Stimulated activated CD8-positive, alpha-beta memory T cell treated with anti-CD3 and anti-CD28 coated beads, Interleukin-4, amount 100 ng/mL, for 1 hour (primary cell): ENCODE measurements at places on chromosomes 16 and 17.

- DNase-seq = no peak
Measured at GRCh38 chr16:72434159-72434558, 262.2 kb upstream of the PMFBP1 start.

DNA sequence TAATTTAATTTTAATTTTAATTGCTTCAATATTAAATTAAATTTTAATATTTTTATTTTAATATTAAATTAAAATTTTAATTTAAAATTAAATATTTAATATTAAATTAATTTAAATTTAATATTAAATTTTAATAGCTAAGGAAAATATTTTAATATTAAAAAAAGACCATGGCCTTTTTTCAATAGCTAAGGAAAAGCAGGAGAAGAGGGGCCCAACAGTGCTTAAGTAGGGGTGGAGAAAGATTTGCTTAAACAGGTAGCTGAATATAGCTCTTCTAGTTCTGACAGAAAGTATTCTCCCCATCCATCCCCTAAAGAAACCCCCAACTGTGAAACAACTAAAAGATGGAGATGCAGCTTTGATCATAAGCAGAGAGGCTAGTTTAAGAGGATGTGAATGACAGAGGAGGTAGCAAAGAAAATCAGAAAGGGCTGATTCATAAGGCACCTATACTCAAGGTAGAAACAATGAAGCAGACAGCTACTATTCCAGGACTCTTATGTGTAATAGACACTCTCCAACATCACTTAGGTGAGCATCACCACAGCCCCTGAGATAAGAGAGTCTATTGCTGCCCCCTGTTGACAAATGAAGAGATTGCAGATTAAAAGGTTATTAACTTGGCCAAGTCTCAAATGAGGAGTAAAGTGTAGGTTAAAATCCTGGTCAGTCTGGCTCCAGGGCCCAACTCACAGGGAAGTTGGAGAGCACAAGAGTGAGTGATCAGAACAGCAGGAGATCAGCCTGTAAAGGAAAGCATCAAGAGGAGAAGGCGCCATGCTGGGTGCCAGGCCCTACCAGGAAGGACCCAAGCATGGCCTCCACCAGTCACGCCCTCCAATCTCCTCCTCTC is 7.8 kb upstream of the RNASEK start:
- DNase-seq = no peak

DNA sequence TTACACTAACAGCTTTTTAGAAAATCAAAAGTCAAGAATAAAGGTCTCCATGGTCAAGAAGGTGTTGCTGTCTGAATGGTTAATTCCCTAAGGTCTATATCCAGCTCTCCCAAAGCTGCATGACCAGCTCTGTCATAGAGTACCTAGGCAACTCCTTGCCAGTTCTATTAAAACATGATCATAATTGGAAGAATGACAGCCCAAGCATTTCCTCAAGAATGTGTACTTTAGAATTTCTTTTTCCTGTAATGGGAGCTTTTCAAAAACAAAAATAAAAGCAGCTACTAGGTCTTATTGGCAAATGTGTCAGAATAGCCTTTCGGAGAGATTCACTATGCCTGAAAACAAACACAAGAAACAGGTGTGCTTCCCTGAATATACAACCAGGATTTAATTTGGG is 7.9 kb downstream of the SPOP start:
- no peak for DNase-seq

DNA sequence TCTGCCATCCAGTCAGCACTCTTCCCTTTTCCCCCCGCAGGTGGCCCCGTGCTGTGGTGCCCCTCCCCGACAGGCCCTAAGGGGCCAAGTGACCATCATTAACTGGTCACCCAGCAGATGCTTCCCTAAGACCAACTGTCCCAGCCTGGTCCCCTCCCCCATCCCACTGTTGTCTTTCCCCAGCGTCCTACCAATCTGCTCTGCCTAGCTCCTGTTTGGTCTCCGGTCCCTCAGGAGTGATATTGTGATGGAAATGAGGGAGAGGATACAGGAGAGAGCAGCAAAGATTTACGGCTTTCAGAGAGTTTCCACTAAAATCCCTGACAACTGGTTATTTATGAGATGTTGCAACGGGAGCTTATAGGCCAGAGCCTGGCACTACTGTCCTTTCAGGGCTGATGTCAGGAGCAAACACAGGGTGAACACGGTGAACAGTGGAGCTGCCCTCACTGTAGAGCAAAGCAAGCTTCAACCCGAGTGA is 1.4 kb upstream of the TTLL6 start:
- no peak for DNase-seq

GRCh38 chr16:86191663-86192062 is 292.7 kb downstream of the IRF8 start:
- no peak for DNase-seq

- DNase-seq = no peak
Measured at GRCh38 chr16:79090966-79091365, 509.6 kb downstream of the MAF start.

DNA sequence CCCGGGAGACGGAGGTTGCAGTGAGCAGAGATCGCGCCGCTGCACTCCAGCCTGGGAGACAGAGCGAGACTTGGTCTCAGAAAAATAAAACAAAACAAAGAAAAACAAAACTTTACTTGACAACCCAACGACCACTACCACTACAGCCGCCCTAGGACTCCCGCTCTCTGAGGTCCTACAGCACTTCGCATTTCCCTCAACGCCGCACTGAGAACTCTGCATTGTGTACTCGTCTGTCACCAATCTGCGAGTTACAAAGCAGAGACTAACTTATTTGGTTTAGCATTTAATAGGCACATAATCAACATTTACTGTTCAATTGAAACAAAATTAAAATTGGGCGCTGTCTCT is 479 bp upstream of the ZNF207 start:
- DNase-seq = no peak

GRCh38 chr16:72819345-72819744 is 228.6 kb downstream of the ZFHX3 start:
- DNase-seq = no peak

DNA sequence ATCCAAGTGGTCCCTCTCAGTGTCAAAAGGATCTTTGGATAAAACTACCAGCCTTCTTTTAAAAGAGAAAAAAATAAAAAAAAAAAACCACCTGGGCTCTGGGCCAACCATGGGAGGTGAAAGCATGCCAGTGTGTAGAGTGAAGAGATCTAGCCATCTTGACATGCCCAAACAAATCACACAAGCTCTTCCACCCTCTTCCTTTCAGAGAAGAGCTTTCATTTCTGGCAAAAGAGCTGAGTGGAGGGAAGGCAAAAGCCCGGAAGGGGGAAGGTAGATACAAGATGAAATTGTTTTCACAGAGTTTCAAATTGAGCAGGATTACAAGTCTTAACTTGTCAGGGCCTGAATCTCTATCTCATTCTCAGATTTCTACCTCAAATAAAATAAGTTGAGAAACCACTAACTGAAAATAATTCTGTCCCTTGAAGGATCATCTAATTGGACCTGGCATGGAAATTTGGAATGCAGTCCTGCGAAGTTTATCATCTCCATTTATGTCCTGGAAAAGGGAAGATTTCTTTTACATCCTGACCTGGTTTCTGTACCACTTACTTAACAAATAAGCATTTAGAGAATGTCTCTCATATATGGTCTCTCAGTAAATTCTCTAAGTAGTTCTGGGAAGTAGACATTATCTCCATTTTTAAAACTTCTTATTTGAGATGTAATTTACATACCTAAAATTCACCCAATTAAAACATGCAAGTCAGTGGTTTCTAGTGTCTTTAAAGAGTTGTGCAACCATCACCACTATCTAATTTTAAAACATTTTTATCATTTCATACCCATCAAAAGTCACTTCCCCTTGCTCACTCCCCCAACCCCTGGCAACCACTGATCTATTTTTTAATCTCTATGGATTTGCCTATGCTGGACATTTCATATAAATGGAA is 93.7 kb downstream of the TANGO6 start:
- no peak for DNase-seq

DNA sequence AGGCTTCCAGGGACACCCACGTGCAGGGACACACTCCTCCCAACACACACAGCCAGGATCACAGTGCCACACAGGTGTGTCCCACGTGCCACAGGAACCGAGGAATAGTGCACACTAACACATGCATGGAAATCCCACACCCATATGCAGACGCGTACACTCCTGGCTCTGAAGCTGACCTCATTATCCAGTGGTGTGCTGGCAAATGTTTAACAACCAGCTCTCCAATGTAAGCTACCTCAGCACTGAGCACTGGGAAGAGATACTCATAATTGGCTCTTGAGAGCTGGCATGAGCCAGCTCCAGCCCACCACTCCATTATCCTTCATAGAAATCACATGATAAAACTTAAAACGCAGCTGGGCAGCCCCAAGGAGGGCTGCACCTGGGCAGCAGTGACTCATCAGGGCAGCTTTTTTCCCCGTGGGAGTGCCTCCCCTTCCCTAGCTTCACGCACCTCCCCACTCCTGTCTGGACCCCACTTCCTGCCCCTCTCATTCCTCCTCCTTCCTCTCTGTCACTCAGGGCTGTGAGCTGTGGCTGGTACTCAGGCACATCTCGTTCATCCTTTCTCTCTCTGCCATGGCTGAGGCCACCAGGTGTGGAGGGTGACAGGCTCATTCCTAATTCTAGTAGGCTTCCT is 14.9 kb upstream of the TBX21 start:
- DNase-seq = no peak

DNA sequence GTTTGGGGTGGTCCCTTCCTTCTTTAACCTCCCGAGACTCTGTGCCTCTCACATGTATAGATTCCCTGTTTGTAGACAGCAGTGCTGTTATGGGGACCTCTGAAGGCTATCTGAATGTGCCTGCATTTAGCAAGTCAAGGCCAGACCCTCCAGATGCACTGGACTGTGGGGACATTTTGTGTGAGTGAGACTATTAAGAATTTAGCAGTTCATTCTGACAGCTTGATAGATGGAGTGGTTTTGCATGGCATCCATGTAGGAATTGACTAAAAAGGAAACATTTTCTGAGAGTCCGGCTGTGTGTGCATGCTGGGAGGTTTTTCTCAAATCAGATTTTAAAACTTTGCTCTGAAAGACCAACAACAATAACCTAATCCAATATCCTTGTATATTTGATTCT is 226.3 kb downstream of the MSI2 start:
- DNase-seq = no peak

DNA sequence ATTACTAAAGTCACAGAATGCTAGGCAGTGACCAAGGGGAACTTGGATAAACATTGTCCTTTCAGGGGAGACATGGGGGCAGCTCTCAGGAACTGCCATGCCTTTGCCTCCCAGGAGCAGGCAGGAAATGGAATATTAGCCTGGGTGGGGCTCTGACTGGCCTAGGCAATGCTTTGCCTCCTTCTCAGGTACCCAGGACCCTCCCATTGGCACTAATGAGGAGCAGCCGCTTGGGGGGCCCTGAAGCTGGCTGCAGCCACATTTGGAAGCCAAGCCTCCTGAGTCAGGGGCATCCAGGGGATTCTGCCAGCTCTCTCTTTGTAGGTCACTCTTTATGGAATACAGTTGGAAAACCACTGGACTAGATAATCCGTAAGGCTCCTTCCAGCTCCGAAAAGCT is 5.5 kb downstream of the CPSF4L start:
- no peak for DNase-seq

DNA sequence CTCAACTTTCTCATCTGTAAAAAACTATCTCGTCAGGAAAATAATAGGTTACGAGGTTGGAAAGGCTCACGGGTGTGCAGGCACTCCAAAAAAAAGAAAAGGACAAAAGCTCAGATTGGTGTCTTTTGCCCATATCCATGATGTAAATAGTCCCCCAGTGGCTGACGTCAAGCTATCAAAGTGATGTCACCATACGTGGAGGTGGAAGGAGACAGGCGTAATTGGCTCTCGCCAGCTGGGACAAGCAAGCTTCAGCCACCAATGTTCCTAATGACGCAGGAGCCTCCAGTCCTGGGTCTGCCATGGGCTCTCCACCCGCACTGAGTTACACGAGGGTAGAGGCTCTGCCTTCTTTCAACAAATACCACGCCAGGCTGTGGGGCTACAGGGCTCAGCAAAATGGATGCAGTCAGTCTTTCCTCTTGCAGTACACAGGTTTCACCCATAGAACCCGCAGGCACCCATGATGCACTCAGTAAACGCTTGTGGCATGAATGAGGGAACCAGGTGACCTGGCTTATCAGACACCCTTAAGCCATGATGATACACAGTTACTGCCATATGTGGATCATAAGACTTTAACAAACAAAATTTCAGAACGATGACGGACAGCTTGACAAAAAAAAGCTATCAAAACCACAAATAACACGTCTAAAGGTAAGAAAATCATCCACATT is 50.5 kb downstream of the COTL1 start:
- DNase-seq = no peak

DNA sequence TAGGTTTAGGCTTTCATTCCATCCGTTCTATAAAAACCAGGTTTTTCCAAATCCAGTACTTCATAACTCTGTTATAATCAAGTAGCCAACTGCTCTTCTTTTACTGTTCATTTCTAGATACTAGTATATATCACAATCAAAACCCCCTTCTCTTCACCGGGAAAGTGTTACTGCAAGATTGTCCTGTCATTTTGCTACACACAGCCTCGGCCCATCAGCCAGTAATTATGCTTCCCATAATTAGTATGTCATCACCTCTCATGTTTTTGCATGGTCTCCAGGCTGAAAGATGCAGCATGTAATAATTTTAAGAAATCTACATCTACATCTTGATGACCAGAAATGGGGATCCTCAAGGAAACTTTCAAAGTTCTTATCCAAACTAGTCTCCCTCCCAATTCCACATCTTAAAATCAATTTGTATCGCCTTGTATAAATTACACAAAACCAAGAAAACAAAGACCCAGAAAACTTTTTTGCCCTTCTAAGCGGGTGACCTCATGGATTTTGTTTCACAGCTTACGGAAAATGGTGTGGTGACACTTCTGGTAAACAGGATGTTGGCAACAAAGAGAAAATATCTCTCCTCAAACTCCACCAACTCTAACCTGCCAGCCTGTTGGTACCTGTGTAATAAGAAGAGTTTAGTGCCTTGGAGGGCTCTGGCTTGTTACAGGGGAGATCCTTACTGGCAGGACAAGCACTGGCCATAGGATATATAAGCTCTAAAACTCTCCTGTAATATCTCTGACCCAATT is 9.3 kb downstream of the TACO1 start:
- no peak for DNase-seq

DNA sequence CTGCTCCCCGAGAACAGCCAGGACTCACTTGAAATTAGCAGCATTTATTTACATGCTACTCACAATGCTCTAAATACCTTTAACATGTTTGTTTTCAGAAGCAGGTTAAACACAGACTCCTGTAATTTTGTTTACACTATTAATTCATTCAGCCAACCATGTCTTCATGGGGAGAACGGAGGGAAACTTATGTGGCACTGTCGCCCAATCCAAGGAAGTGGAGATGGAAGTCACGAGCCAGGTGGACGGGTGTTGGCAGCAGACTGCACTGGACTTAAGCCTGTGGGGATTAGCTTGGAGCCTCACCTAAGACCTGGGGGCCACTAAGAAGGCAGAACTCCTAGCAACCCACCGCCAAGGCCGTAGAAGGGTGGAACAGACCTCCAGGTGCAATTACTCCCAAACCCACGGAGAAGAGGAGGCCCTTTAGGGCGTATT is 8.8 kb upstream of the GFAP start:
- no peak for DNase-seq

GRCh38 chr17:8855477-8856204 is 11.8 kb downstream of the PIK3R6 start:
- no peak for DNase-seq

DNA sequence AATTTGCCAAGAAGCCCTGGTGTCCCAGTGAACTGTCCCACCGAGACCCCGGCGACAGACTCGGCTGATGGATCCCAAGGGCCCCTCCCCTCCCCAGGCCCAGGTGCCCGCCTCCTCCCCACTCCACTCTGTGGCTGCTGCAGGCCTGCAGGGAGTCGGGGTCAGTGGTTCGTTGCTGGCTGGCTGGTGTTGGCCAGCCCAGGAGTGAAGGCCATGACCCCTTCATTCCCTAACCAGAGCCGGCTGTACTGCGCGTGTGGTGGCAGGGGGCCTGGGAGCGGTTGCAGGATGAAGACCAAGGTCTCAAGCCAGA is 9.2 kb upstream of the TBX2 start:
- DNase-seq = no peak
